ENCODE measurements at places on chromosomes 13 and 19.

DNA sequence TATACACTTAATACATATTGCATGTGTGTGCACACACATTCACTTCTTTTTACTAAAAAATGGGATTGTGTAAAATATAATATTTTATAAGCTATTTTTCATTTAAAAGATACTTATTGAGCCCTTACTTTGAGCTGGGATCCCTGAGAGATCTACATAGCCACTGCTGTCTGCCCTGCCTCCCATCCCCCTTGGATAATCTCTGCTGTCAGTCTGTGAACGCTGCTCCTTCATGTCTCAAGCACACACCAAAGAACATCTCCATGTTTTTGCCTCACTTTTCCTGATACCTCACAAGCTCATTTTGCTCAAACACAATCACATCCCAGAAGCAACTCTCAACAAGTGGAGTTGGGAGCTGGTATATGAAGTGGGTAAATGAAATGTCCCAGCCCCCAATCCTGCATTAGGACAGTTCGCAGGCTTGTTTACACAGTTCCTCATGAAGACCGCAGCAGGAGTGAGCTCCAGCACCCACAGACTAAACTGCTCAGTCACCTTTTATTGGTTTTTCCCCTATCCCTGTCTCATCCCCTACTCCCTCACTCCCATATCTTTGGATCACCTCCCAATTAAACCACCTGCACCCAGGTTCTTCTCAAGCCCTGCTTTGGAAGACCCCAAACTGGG, 108.3 kb upstream of the FRY start:
- DNase-seq: no peak

GRCh38 chr13:41582027-41582463, 124.7 kb downstream of the RGCC start:
- DNase-seq: no peak

DNA sequence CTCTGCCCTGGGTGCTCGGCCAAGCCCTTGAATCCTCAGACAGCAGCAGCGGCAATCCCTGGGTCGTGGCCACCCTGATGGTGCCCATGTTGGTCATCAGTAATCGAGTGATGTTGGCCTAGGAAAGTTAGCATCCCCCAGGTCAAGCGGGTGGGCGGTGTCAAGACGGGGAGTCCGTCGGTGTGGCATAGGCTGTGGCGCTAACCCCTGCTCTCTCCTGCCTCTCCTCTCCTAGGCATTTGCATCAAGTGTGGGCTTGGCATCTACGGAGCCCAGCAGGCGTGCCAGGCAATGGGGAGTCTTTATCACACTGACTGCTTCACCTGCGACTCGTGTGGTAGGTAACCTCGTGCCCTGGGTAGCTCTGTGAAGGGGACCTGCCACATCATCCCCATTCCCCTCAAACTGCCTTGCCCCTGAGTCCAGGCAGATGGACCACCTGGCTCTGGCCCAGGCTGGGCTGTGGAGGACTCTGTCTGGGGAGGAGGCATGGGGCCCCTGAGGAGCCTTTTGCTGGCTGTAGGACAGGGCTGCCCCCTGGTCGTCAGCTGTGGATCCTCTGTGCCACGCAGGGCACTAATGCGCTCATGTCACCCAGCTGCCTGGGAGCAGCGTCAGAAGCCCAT, 8.7 kb downstream of the WTIP start:
- DNase-seq: no peak

DNA sequence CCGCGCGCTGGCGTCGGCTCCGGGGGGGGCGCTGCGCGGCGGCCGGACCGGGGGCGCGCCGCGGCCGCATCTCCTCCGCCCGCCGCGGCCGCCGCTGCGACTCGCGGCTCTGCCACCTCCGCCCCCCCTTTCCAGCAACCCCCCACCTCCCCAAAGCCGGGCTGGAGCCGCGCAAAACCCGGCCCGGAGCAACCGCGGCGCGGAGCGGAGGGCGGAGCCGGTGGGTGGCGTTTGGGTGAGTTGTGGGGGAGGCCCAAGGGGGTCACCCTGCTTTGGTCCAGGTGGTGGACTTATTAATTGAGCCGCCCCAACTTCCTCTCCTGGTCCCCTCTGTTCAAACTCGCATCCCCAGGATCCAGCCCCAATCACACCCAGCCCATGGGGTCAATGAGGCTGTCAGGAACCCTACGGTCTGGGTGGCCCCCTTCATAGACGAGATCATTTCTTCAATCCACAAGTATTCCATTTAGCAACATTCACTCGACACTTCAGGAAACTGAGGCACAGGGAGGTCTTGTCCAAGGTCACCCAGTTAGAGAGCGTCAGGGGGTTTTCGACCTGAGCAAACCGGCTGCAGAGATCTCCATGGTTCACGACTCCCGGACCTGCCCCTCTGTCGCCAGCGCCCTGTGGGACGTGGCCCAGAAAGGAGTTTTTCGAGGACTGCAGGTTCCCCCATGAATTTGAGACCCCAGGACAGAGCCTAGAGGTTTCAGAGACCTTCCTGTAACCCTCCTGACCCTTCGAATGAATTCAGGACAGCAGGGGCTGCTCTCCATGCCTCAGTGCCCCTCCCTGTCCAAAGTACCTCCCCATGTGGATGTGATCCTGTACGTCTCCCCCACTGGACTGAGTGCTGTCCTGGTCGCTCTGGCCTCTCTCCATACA, 22.4 kb upstream of the SEMA6B start:
- no peak for DNase-seq
